Hindlimb muscle (tissue), 1 donor: ENCODE measurements at places on chromosomes 16 and 17. TPM values are rescaled to one million over a fixed set of nuclear protein-coding genes. Genes with fewer than 3 reads are reported as not detected.

Gene CES3
- 0.37 TPM for polyA plus RNA-seq

Gene SYCE1L
- 4.5 TPM for polyA plus RNA-seq

Gene TBC1D3H
- polyA plus RNA-seq = not detected

Gene AMFR
- 42.9 TPM for polyA plus RNA-seq

Gene HS3ST4
- polyA plus RNA-seq = not detected

Gene NEUROD2
- polyA plus RNA-seq = 0.05 TPM

Gene MT1F
- polyA plus RNA-seq = 1.4 TPM

Gene TMEM97
- polyA plus RNA-seq = 16.1 TPM

GRCh38 chr17:42900460-42901331 is at the start of gene G6PC1:
G6PC1 (plus strand) TSS chr17:42900799; CDS start chr17:42900877, 78 bp downstream.
- DNase-seq = no peak

DNA sequence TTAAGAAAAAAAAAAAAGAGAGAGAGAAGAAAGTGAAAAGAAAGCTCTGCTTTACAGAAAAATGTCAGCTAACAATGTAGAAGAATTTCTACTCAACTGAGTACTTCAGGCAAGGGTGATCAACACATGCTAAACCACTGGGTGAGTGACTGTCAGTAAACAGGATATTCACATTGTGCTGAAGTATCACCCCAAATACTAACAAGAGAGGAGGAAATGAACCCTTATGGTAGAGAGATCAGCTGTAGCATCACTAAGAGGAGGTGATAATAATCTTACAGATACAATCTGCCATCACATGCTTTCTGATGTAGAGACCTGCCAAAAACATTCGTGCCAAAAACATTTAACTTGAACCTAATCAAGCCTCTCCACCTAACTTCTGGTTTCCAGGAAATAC is 30.7 kb upstream of the ICAM2 start:
- no peak for DNase-seq

GRCh38 chr17:44628243-44629188 is 27.8 kb upstream of the MEIOC start:
- no peak for DNase-seq

DNA sequence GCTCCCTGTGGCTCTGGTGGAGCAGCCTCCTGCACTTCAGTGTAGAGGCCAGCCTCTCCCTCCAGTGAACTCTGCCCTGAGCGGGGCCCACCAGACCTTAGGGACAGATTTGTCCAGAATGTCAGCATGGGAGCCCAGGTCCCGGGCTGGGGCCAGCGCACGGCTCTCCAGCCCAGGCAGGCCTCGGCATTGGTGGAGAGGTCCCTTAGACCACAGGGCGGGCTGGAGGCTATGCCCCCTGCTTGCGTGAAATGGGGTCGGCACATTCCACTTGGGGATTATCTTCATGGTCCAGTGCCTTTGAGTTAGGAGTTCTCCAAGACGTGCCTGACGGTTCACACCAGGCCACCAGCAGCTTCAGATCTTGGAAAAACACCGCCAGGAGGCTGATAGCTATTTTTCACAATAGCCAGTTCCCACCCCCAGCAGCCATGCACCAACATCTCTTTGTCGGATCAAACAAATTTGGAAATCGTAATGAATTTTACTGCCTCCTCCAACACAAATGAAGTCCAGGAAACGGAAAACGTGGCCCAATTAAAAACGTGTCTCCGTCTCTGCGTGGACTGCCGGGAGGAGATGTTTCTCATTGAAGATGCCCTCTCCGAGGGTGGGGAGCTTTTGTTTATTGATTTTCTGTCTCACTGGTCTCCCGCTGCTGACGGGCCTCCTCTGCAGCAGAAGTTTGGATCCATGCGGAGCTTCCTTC is 110.0 kb upstream of the CIBAR2 start:
- no peak for DNase-seq

GRCh38 chr17:53135969-53136368 is 686.8 kb upstream of the KIF2B start:
- no peak for DNase-seq

- DNase-seq = no peak
These were observed 16.0 kb upstream of the PABPN1L start for GRCh38 chr16:88882358-88883030.

DNA sequence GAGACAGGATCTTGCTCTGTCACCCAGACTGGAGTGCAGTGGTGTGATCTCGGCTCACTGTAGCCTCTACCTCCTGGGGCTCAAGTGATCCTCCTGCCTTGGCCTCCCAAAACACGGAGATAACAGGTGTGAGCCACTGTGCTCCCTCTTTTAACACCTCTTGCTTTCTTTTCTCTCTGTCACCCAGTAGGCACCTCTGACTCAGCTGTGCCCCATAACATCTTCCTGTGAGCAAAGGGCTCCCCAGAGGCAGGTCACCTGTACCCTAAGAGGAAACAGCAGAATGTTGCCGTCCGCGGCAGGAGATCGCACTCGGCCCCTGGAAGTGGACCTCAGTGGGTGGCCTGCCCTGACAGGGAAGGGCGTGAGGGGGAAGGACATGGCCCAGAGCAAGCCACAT is 918 bp upstream of the NLRC3 start:
- DNase-seq = no peak

- no peak for DNase-seq
These were observed 37.4 kb downstream of the TK2 start for GRCh38 chr16:66512272-66513110.

DNA sequence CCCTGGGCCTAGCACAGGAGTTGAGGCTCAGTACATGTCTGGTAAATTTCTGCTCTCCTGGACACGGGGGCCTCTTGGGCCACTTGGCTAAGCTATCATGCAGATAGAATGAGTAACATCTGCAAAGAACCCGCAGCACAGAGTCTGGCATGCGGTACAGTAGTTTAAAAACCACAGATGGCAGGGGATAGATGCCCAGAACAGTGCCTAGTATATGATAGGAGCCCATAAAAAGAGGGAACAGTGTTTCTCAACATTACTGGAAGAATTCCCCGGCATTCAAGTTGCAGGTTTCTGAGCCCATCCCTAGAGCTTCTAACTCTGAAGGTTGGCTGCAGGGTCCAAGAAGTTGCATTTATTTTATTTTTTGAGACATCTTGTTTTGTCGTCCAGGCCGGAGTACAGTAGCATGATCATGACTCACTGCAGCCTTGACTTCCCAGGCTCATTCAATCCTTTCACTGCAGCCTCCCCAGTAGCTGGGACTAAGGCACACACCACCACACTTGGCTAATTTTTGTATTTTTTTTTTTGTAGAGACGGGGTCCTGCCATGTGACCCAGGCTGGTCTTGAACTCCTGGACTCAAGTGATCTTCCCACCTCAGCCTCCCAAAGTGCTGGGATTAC is 5.8 kb downstream of the CDIPT start:
- DNase-seq = no peak

DNA sequence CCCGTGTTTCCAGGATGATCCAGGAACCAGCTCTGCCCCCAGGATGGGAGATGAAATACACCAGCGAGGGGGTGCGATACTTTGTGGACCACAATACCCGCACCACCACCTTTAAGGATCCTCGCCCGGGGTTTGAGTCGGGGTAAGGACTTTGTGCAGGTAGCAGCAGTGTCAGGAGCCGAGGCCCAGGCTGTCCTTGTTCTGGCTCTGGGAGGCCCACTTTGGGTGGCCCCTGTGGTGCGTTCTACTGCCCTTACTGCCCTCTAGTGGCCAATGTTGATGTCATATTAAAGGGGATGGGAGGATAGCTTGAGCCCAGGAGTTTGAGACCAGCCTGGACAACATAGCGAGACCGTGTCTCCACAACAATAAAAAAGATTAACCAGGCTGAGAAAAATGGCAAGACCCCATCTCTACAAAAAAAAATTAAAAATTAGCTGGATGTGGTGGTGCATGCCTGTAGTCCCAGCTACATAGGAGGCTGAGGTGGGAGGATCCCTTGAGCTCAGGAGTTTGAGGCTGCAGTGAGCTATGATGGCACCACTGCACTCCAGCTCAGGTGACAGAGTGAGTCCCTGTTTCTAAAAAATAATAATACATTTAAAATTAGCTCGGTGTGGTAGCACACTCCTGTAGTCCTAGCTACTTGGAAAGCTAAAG is 20.9 kb upstream of the CLEC18A start:
- DNase-seq = peak; percentile 47

DNA sequence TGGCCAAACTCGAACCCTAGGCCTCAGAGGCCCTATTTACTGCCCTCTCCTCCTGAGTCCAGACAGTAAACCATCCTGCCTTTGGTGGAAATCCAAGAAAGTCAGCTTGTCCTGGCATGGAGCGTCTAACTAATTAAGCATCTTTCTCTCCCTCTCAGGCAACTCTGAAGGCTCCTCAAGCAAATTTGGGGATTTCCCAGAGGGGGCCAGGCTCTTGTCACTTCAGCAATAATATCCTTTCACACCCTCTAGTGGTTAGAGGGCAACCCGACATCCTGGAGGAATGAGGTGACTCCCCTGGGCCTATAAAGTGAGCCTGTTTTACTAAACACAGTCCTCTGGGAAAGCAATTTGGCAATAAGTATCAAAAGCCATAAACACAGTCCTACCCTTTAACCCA is 60.4 kb downstream of the NOG start:
- DNase-seq = no peak

DNA sequence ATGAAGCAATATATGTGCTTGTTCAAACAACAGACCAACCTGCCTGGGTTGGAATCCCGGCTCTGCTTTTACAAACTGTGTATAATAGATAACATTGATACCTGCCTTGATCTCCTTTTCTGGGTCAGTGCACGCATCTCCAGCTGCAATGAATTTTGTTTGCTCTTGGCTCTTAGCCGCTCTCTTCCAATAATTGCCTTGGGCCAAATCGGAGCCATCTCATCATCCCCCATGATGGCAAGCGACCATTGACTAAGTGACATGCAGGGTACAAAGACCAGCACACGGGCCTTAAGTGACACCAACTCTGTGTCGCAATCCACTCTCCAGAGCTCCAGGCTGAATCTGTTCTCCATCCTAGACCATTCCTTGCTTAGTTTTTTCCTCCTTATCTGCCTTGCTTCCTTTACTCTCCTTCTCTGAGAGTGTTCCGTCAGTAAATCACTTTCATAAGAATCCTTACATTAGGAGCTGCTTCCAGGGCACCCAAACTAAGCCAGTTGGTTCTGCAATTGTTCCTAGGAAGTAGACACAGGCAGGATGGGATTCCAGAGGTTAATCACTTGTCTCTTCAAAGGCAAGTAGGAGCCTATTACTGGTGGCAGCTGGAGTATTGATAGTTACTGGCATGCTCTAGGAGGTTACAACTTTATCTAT is 134.2 kb downstream of the ABCA8 start:
- no peak for DNase-seq

GRCh38 chr17:57259817-57260216 is 3.5 kb downstream of the MSI2 start:
- no peak for DNase-seq
